ENCODE measurements at places on chromosomes 12 and 14.

- no peak for DNase-seq
Measured at GRCh38 chr12:18556161-18556560, 181.7 kb downstream of the PLCZ1 start.

DNA sequence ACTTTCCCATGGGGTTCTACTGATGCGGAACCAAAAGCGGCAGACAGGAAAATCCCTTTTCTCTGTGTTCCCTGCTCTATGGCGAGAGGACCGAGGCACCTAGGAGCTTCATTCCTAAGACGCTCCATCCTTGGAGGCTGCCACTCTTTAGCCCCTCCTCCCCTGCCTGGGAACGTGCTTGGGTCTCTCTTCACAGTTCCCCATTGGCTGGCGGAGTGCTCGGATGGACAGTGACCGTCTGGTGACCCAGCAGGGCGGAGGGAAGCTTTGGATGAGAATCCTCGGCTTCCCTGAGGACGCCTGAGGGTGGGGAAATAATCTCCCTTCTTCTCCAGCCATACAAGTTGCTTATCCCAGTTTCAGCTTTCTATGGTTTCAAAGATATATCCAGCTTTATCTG is 37.3 kb downstream of the KCNA5 start:
- DNase-seq: no peak

DNA sequence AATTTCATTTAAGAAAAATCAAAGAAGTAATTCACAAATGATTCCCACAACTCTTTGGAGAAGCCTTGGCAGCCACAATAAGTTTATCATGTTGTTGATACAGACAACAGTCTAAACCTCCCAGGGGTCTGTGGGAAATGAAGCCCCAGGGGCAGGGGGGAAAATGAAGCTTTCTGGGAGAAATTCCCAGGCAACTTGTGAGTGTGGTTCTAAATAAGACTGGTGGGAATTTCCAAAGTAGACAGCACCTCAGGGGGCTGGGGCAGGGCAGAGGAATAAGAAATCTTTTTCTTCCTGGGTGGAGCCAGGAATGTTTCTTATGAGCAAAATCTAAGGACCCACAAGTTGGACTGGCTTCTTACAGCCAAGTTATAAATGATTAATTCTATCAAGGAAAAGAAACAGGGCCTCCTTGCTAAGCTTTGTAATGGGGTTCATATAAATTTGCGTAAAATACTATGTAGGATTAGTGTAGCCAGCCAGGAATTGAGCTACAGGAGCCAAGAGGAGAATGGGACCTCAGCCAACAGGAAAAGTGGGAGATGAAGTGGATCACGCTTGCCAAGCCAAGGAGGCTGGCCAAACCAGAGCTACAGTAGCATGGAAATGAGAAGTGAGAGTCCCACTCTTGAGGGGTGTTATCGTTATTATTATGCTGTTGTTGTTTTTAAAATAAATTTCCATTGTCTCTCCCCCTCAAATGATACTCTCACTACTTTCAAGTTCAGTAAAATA is 182.9 kb upstream of the FAR2 start:
- DNase-seq: no peak

DNA sequence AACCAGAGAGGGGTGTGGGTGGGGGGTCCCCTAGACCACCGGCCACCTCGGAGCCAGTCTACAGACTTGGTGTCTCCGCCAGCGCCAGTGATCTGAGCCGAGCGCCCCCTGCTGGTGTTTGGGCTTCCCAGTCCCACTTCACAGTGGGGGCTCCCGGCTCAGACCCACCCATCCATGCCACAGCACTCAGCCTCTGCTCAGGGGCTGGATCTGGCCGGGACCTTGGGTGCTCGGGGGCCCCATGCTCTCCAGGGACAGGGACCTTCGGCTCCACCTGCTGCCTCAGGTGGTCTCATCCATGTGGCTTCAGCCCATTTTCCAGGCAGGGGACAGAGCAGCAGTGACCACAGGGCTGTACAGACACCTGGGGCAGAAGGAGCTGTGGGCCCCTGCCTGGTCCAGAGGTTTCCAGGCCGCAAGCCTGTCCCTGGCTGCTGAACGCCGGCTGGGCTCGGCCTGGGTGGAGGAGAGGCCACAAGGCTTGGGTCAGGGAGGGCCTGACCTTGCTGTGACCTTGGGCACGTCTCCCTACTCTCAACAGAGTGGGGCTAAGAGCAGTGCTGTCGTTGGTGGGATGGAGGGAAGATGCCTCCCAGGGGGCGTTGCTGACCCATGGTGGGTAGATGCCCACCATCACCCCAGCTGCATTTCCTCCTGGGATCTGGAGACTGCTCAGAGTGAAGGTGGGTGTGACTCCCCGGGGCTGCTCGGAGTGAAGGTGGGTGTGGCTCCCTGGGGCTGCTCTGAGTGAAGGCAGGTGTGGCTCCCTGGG is 86.3 kb downstream of the KIF26A start:
- DNase-seq: no peak

GRCh38 chr14:81834308-81834707 is 300.7 kb upstream of the SEL1L start:
- no peak for DNase-seq

DNA sequence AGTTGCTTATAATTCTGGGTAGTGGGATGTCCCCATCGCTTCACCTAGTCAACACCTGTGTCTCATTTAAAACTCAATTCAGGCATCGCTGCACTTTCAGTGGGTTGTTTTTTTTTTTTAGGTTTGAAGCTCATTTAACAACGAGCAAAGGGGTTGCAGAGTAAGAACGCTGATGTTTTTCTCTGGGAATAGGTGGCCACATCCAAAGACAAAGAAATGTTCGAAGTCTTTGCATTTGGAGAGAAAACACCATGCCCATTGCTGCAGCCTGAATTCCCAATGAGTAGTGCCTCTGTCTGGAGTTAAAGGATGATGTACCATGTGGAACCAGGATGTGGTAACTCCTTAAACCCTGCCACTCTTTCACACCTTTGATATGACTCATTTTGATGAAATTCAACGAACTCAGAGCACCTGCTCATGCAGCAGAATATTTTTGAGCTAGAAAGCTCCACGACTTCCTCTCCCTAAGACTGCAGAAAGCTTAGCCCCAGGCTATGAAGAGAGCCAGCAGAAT is 35.1 kb upstream of the BATF start:
- no peak for DNase-seq

DNA sequence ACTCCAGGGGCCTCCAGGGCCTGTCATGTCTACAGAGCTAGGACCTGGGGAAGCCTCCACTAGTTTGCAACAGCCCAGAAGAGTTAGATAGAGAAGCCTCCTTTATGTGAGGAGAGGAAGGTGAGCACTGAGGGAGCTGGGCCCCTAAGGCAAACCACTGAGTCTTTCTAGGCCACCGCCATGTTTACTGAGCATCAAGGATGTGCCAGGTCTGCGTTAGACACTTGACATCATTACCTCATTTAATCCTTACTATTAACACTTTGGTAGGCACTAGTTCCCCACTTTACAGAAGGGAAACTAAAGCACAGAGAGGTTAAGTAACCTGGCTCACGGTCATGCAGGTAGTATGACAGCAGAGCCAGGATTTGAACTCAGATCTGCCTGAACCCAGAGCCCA is 12.9 kb downstream of the CTDSP2 start:
- no peak for DNase-seq

DNA sequence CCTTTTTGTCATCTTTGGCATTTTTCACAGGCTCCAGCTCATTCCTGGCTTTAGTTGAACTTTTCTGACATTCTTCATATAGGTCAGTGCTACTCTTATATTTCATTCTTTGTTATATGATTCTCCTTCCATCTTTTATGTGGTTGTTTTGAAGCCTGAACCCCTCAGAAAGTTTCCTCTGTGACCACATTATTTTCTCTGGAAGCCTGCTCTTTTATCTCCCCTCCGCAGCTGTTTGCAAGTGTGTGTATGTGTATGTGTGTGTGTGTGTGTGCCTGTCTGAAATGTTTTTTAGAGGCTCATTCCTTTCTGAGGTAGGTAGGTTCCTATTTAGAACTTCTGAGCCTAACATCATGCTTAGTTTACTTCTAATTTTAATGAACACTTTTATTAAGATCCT is 47.6 kb downstream of the ANO4 start:
- DNase-seq: no peak

DNA sequence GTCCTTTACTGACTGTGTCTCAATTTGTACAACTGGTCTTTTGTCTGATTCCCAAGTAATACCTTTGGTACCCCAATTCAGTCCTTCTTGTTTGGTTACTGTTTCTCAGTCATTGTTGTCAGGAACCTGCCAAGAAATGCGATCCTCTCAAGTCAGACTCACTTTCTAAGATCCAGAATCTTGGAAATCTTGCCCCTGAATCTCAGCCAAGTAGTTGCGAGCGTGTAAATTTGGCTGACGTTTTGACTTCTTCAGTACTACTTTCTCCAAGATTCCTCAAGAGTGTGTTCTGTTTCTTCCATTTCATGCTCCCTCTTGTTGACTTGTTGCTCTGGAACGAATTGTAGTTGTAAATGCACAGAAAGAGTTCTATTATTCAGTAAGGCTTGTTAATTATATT is 114.0 kb downstream of the MSRB3 start:
- DNase-seq: no peak

GRCh38 chr12:76428117-76428516 is 79.9 kb upstream of the BBS10 start:
- DNase-seq: no peak

DNA sequence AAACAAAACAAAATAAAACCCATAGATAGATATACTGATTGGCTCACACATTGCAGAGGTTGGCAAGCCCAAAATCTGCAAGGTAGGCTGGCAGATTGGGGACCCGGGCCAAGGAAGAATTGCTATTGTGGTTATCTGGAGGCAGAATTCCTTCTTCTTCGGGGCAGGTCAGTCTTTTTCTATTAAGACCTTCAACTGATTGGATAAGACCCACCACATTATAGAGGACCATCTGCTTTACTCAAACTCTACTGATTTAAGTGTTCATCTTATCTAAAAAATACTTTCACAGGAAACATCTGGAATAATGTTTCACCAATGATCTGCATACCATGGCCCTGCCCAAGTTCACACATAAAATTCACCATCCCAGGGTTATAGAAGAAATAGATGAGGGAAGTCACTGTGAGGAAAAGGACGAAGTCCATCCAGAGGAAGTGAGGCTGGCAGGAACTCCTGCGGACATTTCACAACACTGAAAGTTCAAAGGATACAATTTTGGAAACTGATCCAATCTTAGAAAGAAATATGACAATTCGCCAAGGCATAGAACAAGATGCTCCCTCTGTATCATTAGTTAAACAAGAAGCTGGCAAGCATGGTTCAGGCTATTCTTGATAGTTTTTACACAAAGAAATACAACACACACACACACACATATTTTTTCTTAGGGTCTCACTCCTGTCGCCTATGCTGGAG is 127.6 kb upstream of the MED13L start:
- no peak for DNase-seq

DNA sequence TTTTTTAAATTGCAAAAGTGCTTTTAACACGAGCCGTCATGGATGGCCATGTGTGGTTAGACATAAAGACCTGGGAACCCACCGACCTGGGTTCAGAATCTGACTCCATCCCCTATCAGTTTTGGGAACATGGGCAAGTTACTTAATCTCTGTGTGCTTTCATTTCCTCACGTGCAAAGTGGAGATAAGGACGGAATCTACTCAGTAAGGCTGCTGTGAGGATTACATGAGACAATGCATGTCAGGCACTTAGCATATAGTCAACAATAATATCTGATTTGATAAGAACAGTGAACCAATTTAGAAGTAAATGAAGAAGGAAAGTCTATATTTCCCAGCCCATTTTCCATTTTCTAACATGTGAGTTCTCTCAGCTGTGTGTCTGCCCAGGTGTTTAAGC is 235.4 kb downstream of the SUDS3 start:
- no peak for DNase-seq

GRCh38 chr14:35395283-35395682 is 9.3 kb downstream of the NFKBIA start:
- DNase-seq: no peak

- no peak for DNase-seq
Measured at GRCh38 chr14:22887990-22888378, 5.0 kb downstream of the REM2 start.

DNA sequence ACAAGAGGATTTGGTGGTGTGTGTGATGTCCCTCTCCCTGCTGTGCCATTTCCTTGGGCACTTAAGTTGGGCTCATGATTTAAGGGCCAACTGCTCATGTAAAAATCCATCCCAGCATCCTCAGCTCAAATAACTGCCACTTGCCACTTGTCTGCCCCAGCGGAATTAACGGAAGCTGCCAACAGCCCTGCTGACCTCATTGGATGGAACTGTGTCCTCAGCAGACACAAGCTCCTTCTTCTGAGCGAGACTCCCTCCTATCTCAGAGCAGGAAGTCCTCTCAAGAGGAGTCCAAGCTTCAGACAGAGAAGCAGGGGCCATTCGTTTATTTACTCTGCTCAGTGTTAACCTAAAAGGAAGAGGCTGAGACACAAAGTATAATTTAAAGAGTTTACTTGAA is 29.6 kb upstream of the PRMT8 start:
- no peak for DNase-seq

DNA sequence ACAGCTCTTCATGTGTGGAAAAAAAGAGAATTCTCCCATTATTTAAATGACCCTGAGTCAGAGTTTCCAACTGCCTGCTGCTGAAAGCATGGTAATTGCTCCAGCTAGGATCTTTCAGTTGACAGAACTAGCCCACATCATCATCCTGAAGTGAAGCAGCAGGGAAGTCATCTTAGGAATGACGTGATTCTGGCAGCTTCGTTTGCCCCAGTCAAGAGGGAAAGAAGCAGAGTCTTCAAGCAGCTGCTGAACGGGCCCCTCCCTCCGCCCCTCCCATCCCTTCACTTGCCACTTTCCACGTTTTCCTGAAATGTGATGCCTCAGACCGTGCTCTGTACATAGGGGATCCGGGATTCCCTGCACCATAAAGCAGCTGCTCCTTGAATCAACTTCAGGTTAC is 455.0 kb upstream of the TMEM132C start:
- DNase-seq: no peak

GRCh38 chr14:54881761-54882401 is 20.7 kb downstream of the GCH1 start:
- DNase-seq: peak; percentile 20

DNA sequence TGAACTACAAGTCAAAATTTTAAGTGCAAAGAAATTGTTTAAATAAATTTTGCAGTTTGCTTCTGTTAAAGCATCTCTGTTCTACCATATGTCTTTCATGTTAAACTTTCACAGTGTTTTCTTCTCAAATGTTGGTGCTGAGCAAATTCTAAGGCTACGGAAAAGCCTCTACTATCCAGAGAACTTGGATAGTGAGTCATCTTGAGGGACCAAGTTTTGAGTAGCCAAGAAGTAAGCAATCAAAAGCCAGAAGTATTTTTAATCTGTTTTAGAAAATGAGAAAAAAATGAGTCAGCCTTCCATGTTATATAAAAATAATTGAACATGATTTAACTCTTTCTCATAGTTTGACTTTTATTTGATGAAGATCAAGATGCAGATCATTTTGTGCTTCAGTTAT is 3.3 kb downstream of the BRMS1L start:
- no peak for DNase-seq

GRCh38 chr12:62575036-62575435 is 108.4 kb downstream of the MON2 start:
- DNase-seq: no peak

GRCh38 chr12:18277196-18277595 is 15.9 kb downstream of the PIK3C2G start:
- DNase-seq: no peak

- DNase-seq: peak; percentile 93
Measured at GRCh38 chr14:73227812-73228781, 9.2 kb upstream of the PAPLN start.

Data from ACHN (cell line).